ENCODE measurements at places on chromosomes 7 and 10.

DNA sequence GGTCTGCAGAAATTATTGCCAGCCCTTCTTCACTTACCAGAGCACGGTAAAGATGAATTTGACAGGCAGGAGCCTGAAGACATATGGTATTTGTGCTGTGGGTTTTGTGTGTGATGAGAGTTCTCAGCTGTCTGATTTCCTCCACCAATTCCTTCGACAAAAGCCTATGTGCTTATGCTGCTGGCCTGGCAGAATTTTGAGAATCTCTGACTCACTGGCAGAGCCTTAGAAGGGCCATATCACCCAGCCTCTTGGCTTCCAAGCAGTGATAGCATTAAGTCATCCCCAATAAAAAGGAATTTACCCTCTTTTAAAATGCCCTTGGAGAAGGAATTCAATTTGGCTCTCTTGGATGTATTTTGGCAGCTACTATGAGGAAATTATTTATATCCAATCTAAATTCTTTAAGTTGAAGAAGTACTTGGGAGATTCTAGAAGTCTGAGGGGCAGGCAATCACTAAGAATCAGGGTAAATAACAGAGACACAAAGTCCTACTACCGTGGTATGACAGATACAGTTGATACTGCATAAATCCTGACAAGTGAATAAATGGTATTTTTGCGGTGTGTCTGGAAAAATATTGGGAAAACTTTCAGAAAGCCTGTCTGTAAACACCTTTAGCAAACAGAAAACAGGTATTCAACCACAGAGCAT is 68.6 kb upstream of the EFCAB10 start:
- no peak for DNase-seq

DNA sequence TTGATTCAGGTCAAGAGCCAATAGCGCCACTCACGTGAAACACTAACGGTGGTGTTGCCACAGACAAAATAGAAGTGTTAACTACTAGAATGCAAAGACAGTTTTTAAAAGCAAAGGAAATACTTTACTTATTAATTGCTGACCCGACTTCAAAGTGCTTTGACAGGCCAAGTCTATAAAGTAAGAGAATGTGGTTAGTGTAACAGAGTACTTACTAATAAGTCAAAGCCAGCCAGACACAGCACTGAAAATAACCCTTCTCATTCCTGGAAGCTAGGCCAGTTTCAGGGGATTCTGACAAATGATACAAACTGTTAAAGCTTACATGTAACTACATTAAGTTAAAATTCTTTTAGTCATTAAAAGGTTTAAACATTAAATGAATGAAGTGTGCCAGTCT is 50.3 kb downstream of the ENO4 start:
- DNase-seq, result no peak

- DNase-seq, result no peak
Observed at GRCh38 chr10:68233046-68233445, 1.1 kb upstream of the ATOH7 start.

GRCh38 chr7:148700661-148701064 is 2.0 kb downstream of the CUL1 start:
- no peak for DNase-seq

DNA sequence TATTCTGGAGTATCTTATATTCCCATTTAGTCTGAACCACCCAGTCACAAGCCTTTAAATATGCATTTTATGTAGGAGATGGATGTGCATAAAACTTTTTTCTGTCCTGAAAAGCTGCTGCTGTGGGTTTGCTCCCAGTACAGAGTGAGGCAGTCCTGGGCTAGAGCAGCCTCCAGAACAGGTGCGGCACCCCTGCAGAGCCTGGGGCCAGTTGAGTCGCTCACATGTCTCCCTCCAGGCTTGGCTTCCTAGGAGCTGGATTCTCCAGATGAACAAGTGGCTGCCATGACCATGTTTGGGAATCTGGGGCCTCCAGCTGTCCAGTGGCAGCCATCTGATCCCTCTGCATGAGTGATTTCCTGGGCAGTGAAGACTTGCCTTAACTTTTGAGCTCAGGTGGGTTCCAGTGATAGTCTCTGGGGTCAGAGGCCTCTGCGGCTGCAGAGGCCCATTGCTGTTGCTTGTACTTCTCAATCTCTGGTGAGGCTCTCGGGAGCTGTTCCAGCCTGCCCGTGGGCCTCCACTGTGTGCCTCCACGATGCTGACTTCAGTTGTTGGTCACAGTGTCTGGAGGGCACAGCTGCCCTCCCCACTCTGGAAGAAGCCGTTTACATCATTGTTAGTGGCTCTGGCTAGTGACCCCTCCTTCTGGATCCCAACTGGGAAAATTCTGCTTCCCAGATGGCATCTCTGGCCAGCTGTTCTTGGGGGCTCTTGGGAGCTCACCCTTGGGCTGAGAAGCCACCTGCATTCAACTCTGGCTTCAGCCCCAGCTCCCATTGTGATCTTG is 120.4 kb downstream of the EMX2 start:
- DNase-seq, result no peak

DNA sequence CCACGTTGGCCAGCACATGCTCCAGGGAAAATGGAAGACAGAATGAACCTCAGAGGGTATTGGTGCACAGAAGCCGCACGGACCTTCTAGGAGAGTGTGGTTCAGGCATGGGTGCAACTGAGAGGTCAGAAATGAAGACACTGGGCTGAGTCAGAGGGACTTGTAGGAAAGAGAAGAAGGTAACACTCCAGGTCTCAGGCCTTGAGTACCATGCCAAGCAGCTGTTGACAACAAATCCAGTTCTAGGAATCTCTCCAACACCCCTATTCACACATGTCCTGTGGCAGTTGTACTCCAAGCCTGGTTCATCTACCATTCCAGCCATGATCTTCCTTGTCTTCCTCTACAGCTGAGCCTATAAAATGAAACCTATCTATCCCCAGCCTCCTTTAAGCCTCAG is 251.6 kb downstream of the USP6NL start:
- DNase-seq, result no peak

GRCh38 chr7:28608731-28609130 is 196.4 kb downstream of the CREB5 start:
- no peak for DNase-seq

- no peak for DNase-seq
Observed at GRCh38 chr10:34853357-34853756, 38.3 kb upstream of the PARD3 start.

DNA sequence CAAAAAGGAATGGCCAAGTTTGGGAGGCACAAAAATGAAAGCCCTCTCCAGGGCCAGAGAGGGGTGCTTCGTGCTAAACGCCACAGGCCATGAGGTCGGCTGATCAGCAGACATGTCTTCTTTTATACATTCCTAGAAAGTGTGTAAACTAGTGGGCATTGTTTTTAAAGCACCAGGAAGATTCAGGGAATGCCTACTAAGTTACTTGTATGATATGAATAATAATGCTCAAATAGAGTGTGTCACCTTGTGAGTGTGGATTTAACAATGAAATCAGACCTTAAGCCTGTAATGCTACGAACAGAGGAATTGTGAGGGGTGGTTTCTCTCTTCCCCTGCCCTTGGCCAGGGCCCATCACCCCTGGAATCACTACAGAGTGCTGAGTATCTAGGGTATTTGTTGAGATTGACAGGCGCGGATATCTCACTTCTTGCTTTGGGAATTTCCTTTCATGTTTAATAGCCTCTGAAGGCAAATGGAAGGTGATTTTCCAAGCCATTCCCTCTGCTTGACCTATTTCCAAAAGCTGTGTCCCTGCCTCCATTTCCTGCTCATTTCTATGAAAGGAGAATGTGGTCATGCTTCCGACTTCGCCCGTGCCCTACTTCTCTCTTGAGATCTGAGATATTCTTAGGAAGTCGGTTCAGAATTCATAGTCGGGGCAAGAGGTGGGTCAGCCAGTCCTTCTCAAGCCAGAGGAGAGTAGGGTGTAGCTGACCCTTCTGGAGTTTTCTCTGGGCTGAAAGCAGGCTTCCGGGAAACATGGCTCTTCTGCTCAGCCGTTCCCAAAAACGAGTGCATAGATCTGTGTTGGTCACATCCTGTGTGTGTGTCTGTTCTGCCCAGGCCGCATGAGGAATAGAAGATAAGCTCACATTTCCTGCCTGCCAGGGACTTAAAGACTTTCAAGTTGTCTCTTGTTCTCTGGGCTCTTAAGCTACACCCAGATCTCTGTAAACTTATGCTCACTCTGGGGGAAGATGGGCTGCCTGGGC is 167.8 kb upstream of the ITGB1 start:
- DNase-seq, result peak; percentile 42

DNA sequence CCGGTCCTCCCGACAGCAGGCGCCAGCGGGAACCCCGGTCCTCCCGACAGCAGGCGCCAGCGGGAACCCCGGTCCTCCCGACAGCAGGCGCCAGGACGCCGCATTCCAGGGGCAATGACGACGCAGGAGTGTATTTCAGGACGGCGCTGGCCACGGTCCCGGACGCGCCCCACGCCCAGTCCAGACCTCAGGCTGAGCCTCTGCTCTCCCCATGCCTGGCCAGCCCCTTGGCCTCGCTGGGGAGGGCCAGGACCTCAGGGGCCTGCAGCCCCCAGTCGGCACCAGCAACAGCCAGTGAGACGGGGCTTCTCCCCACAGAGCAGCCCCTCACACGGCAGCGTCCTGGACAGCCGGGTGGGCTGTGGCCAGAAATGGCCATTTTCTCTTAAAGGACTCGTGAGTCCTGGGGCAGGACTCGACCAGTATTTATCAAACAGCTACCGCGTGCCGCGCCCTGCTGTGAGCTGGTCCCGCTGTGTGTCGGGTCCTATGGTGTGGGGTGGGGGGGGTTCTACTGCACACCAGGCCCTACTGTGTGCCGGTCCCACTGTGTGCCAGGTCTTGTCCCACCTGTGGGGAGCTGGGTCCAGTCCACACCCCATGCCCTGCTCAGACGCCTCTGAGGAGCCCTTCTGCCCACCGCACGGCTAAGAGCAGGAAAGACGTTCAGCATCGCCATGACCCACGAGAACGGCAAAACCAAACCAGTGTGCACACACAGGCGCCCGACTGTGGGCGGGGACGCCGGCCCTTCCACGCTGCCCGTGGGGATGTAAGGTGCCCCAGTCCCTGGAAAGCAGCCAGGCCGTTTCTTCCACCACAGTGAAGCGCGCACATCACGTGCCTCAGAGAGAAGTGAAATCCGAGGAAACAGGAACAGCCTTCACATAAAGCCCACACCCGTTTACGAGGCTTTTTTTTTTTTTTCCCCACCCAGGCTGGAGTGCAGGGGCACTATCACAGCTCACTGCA is 33.3 kb downstream of the GET4 start:
- peak; percentile 77 for DNase-seq

GRCh38 chr10:107834706-107835105 is 670.2 kb upstream of the SORCS1 start:
- DNase-seq, result no peak

DNA sequence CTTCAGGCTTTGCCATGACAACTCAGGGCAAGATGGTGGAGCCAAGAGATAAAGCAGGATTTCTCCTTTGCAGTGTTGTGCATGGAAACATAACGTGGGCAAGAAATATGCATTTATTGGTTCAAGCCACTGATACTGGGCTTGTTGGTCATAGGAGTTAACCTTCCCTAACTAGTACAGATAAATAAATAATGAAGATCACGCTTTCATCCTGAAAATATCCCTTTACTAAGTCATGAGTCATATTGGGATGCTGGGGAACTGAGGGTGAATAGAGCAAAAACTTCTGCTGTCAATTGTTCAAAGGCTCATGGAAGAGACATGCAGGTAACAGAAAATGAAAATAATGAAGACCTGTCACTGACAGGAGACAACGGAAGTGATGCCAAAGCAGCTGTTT is 55.5 kb downstream of the TES start:
- DNase-seq, result no peak

DNA sequence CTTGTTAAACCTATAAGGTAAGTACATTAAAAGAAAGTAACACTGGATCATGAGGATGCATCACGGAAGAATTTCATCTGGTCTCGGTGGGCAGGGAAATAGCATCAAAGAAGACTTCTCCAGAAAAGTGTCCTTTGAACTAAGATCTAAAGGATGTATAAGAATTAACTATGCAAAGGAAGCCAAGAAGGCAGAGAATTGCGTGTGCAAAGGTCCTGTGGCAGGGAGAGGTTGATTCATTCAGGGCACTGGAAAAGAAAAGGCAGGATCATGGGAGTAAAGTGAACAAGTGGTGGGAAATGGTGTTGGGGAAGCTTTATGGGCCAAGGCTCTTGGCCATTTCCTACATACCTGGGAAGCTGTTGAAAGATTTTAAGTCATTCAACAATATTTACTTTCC is 288.3 kb downstream of the SFMBT2 start:
- no peak for DNase-seq

- DNase-seq, result no peak
Observed at GRCh38 chr7:42217548-42217947, 19.5 kb downstream of the GLI3 start.

DNA sequence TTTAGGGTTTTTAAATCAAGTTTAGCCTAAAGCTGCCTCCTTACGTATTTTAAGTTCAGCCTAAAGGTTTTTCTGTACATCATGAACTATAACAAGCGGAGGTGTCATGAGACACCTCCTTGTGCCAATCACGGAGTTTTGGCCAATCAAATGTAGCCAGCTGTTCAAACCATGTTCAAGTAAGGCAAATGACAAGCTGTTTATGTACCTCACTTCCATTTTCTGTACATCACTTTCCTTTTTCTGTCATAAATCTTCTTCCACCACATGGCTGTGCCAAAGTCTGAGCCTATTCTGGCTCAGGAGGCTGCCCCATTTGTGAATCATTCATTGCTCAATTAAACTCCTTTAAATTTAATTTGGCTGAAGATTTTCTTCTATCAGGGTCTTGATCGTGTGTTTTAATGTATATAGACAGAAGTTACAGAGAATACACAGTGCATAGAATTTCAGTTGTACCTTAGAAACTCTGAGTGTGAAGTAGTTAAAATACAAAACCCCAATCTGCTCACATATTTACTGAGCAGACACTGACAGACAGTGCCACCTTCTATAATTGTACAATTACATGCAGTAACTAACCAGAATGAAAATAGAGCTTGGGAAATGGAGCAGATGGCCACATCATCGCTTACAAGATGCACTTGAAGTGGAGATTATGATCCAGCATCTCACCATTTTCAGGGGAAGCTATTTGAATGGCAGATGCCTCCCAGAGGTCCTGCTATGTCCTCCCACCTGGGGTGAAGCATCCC is 76.9 kb upstream of the LANCL2 start:
- DNase-seq, result no peak

- DNase-seq, result no peak
Observed at GRCh38 chr7:55127622-55128081, 108.8 kb downstream of the EGFR start.

DNA sequence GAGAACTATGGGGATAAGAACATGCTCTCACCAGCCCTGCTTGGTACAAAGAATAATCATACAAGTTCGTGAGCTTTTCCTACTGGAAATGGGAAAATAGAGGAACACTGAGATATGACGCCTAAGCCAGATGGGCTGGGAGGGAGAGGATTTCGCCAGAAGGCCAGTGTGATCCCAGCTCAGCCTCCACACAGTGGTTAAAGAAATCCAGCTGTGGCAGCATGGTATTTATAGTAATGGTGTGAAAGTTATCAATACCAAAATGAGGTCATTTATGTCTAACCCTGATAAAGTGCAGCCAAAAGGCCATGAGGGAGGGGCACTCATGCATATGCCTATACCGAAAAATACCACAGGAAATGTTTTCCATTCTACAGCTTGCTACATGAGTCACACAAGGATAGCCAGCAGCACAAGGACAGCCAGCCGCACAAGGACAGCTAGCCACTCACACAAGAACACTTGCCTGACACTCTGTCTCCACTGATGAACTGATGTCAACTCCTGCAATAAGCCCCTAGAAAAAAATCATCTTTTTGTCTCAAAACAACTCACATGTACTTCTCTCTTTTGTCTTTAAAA is 49.4 kb downstream of the FRMPD2 start:
- no peak for DNase-seq

GRCh38 chr10:24503461-24504320 is 220.0 kb downstream of the ARHGAP21 start:
- no peak for DNase-seq

Measured in CD4-positive, alpha-beta T cell (primary cell).